ENCODE measurements at places on chromosomes 1 and 21. TPM values are rescaled to one million over a fixed set of nuclear protein-coding genes. Genes with fewer than 3 reads are reported as not detected.

GPR153 gene
- 2.5 TPM for total RNA-seq

ADORA3 gene
- total RNA-seq, result not detected

RAB13 gene
- total RNA-seq, result 74.8 TPM

DNA sequence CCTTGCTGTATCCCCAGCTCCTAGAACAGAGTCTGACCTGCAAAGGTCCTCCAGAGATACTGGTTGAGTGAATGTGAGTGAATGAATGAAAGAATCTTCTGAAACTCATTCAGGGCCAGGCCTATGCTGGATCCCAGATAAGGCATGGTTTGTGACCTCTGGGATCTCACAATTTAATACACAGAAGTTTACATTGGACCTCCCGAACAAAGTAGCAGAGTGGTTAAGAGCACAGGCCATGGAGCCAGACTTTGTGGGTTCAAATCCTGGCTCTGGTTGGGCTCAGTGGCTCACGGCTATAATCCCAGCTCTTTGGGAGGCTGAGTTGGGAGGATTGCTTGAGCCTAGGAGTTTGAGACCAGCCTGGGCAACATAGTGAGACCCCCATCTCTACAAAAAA lies 50.8 kb upstream of the CTPS1 start:
- no peak for DNase-seq

- no peak for DNase-seq
Measured at GRCh38 chr1:228101614-228101993, 1.5 kb downstream of the C1orf35 start.

GRCh38 chr1:52360595-52360968 lies 5.4 kb downstream of the CC2D1B start:
- DNase-seq, result no peak

DNA sequence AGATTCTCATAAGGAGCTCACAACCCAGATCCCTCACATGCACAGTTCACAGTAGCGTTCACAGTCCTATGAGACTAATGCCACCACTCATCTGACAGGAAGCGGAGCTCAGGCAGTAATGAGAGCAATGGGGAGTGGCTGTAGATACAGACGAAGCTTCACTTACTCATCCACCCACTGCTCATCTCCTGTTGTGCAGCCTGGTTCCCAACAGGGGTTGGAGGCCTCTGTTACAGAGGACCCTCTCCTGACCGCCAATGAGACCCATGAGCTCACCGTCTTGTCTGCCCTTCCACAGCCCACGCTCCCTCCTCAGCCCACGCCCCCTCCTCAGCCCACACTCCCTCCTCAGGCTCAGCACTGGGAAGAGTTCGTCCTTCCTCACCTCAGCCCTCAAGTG lies 39.6 kb downstream of the RSPH1 start:
- DNase-seq, result no peak

DNA sequence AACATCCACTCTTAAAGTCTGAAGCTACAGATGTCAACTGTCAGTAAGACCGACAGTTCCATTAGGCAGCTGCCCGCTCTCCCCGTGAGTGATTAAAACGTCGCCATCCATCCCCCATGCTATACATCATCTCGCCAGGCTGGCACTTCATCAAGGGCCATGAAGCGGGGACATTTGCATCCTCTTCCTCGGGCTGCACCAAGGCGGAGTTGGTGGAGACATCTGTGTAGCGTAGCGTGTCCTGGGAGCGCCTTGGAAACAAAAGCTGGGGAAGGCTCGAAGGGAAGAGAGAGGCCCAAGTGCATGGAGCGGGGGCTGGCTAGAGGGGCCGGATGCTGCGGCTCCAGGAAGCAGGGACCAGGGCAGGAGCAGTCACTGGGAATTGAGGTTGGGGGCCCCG lies 250.1 kb downstream of the KAZN start:
- no peak for DNase-seq

- DNase-seq, result no peak
Measured at GRCh38 chr21:37984416-37984815, 68.2 kb upstream of the KCNJ6 start.

DNA sequence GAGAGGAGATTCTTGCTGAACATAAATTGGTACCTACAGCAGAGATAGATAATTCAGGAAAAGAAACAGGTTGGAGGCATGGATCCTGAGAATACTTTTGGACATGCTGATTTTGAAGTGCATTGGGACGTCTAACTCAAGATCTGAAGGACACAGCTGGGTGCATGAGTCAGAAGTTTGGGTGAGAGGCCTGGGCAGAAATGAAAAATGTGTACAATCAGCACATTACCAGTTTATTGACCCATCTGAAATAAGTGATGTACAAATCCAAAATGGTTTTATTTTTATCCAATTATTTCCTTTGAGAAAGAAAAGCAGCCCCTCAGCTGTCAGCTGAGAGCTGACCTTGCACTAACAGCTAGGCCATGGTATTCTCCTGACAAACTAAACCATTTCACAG lies 975.2 kb upstream of the B3GALT2 start:
- no peak for DNase-seq

- DNase-seq, result no peak
Measured at GRCh38 chr1:170520601-170521000, 11.4 kb upstream of the GORAB start.

GRCh38 chr1:21821385-21822019 lies 9.4 kb downstream of the LDLRAD2 start:
- DNase-seq, result no peak

DNA sequence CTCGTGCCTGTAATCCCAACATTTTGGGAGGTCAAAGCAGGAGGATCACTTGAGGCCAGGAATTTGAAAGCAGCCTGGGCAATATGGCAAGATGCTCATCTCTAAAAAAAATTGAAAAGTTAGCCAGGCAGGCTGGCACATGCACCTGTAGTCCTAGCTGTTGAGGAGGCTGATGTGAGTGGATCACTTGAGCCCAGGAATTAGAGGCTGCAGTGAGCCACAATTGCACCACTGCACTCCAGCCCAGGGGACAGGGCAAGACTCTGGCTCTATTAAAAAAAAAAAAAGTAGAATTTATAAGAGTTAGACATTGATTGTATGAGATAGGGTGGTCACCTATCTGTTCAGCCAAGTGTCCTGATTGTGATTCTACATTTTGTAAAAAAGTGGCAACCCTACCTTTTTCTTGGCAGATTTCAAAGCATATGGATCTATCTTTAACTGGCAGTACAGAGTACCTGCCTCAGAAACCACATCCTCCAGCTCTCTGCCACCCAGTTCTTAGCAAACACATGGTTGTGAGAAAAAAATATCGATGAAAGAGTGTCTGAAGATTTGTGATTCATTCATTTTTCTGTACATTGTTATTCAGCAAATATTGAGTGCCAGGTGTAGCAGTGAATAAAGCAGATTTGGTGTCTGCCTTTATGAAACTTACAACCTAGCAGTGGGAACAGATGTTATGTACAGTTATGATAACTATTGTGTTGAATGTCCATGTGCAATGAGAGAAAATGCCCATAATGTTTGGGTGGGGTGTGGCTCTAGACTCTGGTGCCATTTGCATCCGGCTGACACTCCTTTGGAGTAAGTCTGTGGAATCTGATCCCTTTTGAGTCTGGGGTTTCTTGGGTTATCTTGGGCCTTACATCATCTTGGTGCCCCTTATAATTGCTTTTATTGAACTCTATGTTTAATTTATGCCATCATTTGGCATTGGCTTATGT lies 82.5 kb downstream of the ST3GAL3 start:
- no peak for DNase-seq

DNA sequence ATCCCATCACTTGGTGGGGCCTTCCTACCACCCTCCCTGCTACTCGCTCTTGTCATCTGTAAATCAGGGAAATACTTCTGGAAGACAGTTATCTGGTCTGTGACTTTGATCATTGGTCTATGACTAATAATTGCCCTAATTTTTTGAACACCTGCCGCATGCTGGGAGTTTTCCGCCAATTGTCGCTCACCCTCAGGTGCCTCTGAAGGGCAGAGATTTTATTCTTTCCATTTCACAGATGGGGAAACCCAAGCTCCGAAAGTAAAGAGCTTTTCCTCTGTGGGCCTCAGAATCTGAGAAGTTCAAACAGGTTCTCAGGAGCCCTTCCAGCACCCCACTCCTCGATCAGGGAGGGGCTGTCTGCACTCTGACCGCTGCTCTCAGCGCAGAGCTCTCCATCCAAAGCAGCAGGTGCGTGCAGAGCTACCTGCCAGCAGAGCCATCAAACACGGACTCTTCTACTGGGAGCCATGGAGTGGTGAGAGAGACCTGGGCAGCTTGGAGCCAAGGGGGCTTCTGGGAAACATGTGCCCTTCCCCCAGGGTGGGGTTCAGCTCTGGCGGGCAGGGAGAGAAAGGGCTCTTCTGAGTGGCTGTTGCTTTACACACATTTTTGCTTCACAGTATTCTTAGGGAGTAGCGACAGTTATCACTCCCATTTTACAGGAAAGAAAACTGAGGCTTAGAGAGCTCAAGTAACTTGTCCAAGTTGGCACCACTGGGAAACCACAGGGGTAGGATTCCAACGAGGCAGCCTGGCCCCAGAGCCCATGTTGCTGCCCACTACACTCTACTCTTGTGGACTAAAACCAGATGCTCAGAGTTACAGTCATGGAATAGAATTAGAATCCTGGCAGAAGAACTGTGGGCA lies 5.8 kb upstream of the RUNX3 start:
- no peak for DNase-seq
